ENCODE measurements at places on chromosomes 11 and 22.

DNA sequence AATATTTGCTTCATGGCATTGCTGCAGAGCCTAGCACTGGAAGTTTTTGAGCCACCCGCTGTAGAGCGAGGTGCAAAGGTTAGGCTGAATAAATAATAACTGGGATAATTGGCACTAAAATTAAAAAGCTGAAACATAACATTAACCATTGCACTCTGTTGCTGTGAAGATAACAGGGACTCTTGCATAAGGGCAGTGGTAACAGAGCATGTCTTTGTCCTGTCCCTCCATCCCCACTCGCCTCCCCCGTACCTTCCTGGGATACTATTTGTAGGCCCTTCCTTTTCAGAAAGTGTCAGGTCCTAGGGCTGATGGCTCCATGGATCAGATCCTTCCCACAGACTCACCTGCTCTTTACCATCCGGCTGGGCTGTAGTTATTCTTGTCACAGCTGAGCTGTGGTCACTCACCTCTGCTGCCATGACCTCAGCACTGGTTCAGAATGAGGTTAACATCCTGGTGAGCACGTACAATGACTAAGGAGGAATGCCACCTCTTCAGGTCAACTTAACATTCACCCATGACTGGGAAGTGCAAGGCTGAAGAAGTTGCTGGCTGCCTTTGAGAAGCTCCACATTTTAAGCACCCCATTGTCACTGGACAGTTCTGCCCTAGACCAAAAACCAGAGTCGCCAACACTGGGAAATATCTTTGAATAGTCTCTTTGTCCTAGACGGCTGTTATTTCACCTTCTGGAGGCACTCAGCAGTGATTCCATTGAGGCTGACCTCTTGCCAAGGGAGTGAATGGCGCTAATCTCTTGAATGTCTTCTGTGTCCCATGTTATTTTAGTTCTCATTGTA lies 103.2 kb upstream of the KIRREL3 start:
- DNase-seq, result no peak

- DNase-seq, result no peak
Observed at GRCh38 chr22:27799827-27800249, 1.7 kb downstream of the MN1 start.

GRCh38 chr22:30414525-30415047 lies 11.0 kb upstream of the MTFP1 start:
- DNase-seq, result no peak

DNA sequence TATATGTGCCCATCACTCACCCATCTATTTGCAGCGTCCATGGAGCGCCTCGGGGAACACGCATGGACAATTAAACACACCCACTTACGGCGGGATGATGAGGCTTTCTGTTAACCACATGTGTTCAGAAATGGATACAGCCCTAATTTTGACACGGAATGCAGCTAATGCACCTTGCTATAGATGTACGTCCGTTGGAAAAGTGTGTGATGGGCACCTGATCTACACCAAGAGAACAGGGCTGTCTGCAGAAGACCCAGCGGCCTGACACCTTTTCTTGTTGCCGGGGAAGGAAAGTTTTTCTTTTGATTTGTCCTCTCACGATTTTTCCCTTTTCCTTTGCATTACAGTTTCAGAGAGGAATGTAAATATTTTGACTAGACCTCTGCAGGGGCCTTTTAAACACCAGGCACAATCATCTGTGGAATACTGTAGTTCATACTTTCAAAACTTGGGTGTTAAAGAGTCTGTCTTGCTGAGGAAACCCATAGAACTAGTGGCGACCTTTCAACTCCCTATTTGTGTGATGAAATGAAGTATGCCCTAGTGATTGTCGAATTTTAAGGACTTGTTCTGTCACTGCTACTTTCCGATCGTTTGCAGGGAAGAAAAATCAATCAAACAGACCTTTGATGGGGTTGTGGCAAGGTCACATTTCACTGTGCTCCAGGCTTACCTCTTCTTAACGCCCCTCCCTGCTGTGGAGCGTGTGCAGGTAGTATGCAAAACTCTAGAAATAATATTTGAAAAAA lies 16.5 kb upstream of the PAX6 start:
- no peak for DNase-seq

DNA sequence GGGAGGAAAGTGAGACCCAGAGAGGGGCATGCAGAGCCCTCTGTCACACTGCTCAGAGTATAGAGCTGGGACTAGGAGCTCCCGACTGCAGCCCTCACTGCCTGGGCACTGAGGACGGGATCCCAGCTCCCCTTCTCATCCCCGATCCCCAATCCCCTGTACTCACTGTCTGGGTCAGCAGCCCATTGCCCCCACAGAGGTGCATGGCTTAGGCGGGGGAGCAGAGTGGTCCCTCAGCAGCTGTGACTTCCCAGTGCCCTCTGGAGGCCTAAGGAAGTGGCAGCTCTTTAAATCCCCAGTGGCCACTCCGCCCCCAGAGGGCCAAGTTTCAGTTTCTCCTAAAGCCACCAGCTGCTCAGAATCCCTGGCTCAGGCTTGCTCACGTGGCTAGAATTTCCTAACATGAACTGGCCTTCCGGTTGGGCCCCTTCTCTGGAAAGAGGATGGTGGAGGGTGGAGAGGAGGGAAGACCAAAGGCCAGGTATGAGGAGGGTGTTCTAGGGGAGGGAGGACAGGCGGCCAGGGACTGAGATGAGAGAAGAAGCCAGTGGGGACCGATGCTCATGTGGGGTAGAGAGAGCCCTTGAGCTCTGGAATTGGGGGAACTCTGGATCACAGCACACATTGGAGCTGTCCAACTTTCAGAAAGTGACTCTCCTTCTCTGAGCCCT lies at the start of gene BATF2:
BATF2 (minus strand) TSS at position 262 of the 671 bp plus-strand sequence; CDS start at position 205, 57 bp downstream.
- peak; percentile 31 for DNase-seq

DNA sequence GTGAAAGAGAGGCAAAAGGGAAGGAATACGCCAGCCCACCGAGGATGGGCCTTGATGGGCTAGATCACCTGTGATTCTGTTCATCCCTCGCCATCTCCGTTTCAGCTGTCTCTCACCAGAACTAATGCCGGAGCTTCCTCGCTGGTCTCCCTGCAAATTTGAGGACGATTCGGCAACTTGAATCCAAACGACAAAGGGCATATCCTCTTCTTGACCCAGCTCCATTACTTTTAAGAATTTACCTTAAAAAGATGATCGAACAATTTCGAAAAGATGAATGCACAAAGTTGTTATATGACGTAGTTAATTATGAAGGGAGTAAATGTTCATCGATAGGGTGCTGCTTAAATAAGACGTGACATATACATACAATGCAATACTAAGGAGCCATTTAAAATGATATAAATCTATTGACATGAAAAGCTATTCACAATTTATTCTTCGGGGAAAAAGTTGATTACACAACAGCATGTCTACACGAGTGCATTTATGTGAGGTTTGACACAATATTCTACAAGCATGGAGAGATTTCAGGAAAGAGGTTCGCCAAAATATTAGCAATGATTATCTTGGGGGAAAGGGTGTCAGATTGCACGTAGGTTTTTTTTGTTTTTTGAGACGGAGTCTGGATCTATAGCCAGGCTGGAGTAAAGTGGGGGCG lies 937 bp upstream of the FAM168A start:
- no peak for DNase-seq

DNA sequence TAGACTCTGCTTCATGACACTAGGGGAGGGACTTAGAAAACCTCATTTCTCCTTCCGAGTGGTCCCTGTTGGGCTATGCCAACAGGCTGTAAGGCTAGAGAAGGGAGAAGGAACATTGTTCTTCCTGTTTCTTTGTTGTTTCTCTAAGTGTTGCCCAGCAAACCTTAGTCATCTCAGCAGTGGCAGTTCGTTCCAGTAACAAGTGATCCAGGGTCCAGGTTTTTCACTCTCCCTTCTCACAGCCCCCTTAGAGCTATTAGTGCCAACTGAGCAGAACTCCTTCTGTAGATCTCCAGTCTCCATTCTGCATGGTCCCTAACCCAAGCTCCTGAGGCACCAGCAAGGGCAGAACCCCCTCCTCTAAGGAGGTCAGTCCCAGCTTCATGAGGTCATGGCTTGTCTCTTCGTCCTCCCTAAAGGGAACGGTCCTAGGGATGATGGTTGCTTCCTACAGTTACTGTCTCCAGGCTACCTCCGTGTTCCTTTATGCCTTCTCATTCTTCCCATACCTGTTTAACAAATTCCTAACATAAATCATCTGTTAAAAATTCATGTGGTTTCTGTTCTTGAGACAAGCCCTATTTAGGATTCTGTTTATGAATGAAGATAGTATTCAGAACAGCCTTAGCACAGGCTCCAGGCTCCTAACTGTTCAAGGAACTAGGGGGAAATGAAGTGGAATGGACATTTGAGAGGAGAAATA lies 168.6 kb upstream of the UBASH3B start:
- DNase-seq, result no peak

DNA sequence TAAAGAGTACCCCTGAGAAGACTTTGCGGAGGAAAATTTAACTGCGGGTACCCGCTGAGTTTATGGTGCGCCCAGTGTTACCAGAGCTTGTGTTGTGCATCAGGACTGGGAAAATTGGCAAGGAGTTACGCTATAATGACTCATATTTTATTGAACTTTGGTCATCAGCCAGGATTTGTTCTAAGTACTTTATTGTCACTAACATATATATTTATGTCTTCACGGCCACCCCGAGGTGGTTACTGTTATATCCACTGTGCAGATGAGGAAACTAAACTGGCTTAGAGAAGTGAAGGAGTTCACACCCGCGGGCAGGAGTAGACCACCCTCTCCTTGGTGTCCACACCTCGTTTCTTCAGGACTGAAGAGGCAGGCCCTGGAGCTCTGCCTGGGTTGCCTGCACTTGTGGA lies 667 bp downstream of the ACCS start:
- no peak for DNase-seq

GRCh38 chr11:107666911-107667613 lies 44.8 kb downstream of the SLN start:
- DNase-seq, result no peak

DNA sequence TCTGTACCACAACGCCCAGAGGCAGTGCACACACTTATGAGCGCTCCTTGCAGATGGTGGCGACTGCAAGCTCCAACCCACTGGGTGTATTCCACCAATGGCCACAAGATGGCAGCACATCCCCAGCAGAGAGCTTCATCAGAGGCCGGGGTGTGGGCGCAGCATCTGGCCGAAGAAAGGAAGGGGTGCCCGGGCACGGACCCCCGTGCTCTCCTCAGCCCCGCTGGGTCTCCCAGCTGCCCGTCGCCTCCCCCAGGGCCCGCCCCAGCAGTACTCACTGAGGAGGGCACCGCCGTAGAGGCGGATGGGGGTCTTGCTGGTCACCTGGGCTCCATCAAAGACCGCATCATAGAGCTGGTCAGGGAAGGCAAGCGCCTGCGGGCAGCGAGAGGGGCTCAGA lies 14.2 kb downstream of the TP53I11 start:
- DNase-seq, result peak; percentile 77

- DNase-seq, result no peak
Observed at GRCh38 chr22:29330753-29331152, 15.3 kb upstream of the RASL10A start.

GRCh38 chr11:66467756-66468155 lies 1.1 kb downstream of the PELI3 start:
- no peak for DNase-seq

DNA sequence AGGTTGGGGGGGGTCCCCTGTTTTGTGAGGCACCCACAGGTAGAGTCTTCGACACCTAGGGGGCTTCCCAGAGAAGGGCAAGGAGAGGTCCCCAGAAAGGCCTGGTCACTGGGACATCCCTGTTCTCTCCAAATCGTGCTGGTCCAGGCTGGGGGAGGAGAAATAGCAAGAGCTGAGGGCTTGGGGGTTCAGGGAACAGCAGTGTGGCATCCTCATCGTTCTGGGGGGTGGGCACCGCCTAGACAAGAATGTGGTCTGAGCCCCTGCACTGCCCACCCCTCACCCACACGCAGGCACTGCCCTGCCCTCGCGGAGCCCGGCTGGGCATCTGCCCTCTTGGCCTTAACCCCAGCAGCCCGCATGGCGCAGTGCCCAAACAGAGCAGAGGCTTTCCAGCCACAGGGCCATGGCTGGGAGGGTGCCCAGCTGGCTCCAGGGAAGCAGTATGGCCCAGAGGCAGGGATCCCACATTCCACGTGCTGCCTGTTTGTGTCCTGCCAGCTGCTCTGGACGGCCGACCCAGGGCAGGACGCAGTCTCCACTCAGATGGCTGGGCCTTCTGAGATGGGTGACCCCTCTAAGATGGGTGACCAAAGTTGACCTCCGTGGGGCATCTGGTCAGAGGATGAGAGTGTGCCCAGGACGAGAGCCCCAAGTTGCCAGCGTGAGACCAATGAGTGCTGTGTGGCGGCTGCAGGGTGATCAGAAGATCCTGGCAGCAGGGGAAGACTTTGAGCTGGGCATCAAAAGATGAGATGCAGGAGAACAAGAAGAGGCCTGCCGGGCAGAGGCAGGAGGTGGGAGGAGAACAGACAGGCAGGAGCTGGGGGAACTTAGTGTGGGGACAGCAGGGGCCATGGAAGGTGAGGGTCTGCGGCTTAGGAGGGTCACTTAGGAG lies 14.4 kb downstream of the SCARF2 start:
- DNase-seq, result no peak

DNA sequence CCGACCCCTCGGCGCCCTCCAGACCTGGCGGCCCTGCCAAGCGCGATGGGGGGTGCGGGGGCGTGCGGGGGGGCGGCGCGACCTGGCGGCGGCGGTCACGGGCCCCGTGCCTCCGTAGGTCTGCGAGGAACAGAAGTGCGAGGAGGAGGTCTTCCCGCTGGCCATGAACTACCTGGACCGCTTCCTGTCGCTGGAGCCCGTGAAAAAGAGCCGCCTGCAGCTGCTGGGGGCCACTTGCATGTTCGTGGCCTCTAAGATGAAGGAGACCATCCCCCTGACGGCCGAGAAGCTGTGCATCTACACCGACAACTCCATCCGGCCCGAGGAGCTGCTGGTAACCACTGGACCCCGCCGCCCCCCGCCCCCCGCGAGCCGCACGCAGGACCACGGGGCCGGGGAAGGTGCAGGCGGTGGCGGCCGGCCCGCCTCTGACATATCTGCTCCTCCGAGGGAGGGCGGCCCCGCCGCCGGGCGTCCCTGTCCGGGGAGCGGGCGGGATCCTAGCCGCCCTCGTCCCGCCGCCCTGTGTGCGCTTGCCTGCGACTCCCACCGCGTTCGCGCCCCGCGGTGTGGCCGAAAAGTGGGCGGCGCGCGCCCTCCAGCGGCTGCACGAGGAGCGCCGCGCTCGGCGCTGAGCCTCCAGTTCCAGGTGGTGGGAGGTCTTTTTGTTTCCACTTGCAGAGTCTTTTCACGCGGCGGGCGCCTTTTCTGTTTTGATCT lies 2.1 kb downstream of the CCND1 start:
- peak; percentile 84 for DNase-seq

DNA sequence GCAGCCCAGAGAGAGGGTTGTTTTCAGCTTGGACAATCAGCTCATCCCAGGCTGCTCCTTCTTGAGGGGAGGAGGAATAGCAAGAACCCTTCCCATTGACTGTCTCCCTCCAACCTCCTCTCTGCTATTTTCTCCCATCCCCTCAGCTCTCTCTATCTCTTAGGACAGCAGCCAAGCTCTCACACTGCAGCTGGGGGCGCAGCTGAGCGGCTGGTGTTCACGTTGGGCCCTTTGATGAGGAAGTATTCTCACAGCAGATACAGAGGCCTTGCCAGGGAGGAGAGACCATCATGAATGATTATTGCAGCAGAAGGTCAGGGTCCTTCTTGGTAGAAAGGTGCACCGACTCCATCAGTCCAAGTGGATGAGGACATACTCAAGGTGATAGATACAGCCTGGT lies 26.5 kb upstream of the CADM1 start:
- DNase-seq, result no peak

Measured in naive B cell (primary cell).